Mesendoderm (in vitro differentiated cells): ENCODE measurements at places on chromosomes 1 and 21.
A peak's percentile ranks its signal among the peaks of the same experiment; 100 is the strongest.

DNA sequence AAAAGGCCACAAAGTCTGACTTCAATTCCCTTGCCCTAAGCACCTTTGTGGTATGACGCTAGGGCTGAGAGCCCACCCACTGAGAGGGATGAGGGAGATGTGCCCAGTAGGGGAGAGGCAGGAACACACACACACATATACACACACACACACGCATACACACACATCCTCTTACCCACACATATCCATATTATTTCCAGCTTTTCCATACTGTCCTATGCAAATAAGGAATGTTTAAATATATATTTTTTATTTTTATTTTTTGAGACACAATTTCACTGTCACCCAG is 3.0 kb downstream of the RAB25 start:
- no peak for DNase-seq

- no peak for DNase-seq
Observed at GRCh38 chr1:231465051-231465450, 43.0 kb upstream of the EGLN1 start.

- DNase-seq = no peak
Observed at GRCh38 chr1:107169615-107170014, 28.8 kb downstream of the NTNG1 start.

DNA sequence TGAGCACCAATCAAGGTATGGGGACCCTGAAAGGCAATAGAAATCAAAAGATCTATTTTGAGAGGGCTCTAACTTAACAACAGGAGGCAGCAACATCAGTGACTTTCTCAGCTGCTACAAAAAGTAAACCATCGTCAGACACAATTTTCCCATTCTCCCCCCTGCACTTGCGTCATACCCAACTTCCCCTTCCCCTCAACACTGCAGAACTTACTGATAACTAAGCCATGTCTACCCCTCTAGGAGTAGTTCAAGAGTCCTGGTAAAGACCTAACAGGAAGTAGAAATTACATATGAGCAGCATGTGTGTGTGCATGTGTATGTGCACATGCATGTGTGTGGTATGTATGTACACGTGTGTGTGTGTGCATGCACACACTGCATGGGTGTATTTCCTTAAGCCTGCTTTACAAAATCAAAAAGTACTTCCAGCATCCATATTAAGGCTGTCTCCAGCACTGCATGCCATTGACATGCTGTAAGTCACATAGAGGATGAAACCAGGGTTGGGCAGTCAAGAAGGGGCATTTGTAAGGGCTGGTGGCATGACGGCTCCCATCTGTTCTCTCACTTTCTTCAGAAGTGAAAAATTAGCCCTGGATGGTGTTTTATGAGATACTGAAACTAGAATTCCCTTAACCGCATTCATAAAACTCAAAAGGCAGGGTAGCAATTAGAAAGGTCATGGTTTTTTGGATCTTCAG is 460.1 kb upstream of the RUNX1 start:
- DNase-seq = no peak

- DNase-seq = no peak
Observed at GRCh38 chr1:101203820-101204540, 32.8 kb upstream of the S1PR1 start.

- no peak for DNase-seq
Observed at GRCh38 chr1:14822493-14822892, 224.0 kb downstream of the KAZN start.

DNA sequence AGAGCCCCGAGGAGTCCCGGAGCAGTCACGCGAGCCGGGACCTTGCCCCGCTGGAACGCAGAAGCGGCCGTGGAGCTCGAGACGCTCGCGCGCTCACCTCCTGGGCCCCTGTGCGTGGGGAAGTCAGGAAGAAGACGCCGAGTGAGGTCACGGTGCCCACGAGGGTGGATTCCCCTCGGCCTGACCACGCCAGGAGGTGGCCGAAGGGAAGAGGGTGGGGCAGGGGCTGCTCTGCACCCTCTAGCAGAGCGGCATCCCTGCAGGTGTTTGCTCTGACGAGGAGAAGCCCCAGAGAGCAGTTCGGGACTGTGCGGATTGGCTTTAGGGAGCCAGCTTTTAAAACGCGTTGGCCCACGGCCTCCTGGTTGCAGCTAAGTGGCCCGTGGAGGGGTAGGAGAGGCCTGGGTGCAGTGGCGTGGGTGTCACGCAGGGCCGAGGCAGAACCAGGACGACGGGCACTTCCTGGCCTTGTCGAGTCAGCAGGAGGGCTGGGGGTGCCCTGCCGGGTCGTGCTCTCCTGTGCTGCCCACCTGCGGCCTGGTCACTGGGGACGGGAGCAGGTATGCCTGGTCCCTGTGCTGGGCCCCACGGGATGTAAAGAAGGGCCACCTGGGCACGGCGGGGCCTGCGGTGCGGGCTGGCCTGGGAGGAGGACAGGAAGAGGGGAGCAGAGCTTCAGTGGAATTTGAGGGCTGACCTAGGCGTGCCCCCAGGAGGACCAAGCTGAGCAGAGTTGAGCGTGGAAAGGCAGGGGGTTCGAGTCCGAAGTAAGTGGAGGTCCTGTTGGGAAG is 1.0 kb downstream of the PDXK start:
- DNase-seq = no peak

DNA sequence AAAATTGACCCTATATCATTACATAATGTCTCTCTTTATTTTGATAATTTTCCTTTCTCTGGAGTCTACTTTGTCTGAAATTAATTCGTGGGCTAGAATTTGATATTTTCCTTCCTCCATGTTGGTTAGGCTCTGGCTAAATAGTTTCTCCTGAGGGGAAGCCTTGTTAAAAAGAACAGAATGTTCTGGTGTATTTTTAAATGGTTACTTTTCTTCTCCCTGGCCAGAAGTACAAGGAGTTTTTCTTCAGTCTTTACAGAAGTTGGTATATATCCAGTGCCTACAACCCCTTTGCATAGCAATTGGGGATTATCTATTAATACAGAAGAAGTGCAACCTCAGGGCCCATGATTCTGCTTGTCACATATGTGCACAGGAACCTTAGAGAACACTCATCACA is 185.6 kb upstream of the RAB4A start:
- DNase-seq = no peak

- DNase-seq = peak; percentile 11
Observed at GRCh38 chr1:170623171-170623570, 40.8 kb upstream of the PRRX1 start.

DNA sequence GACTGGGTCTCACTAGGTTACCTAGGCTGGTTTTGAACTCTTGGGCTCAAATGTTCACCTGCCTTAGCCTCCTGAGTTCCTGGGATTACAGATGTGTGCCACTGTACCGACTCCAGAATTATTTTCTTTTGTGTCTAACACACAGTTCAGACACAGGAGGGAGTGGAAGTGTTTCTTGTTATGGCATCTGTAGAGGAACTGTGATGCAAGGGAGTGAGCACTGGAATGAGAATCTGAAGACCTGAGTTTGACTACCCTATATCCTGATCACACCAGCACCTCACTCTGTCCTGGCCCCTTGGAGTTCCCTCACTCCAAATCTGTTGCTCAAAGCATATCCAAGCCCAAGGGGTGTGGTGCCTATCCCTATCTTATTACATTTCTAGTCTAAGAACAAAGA is 15.2 kb downstream of the OPTC start:
- DNase-seq = no peak

GRCh38 chr1:53572815-53573173 is 113.6 kb downstream of the DMRTB1 start:
- no peak for DNase-seq
